ENCODE measurements at places on chromosomes 16 and 17.

DNA sequence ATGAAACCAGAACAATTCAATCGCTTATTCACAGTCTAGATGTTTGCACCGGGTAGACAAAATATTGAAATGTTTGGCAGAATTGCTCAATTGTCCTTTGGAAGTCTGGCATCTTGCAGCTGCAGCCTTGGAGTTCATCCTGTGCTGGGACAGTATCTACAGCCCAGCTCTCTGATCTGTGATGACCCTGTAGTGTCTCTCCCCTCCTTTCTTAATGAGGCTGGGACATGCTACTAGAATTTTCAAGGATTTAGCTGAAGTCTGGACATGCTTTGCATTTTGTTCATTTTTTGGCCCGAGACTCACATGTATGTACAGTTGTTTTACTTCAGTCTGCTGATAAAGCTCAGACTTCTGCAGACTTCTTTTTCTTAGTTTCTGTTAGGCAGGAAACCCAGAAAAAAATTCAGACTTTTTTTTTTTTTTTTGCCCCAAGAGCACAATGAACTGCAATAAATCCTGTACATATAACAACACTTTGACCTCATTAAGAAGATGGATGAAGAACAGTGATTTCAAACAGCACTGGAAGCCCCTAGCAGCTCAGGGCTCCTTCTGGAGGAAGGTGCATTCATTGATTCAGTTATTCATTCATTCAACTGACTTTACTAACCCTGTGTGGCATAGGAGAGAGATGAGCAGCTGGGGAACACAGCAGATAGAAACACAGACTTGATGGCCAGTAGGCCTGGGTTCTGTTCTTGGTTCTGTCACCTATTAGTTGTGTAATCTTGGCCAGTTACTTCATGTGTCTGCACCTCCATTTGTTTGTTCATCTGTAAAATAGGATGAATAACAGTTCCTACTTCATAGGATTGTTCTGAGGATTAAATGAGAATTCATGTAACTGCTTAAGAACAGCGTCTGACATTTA lies 210.0 kb downstream of the MAP2K4 start:
- DNase-seq: no peak

DNA sequence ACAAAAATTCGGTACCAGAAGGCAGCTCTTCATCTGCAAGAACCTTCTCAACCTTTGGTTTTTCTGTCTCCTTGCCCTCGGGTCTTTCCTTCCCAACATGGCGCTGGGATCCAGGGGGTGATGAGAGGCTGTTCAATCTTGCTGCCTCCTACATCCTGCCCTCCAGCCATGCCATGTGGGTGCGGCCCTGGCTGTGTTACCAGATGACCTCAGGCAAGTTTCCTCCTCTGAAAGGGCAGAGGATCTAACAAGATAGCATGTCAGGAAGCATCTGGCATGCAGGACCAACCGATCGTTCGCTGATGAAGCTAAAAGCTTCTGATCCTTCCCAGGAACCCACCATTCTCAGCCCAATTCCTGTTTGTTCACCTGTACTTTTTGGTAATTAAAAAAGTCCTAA lies 36.8 kb upstream of the BCAR1 start:
- no peak for DNase-seq

GRCh38 chr17:19302791-19303331 lies 59.7 kb downstream of the B9D1 start:
- DNase-seq: no peak

DNA sequence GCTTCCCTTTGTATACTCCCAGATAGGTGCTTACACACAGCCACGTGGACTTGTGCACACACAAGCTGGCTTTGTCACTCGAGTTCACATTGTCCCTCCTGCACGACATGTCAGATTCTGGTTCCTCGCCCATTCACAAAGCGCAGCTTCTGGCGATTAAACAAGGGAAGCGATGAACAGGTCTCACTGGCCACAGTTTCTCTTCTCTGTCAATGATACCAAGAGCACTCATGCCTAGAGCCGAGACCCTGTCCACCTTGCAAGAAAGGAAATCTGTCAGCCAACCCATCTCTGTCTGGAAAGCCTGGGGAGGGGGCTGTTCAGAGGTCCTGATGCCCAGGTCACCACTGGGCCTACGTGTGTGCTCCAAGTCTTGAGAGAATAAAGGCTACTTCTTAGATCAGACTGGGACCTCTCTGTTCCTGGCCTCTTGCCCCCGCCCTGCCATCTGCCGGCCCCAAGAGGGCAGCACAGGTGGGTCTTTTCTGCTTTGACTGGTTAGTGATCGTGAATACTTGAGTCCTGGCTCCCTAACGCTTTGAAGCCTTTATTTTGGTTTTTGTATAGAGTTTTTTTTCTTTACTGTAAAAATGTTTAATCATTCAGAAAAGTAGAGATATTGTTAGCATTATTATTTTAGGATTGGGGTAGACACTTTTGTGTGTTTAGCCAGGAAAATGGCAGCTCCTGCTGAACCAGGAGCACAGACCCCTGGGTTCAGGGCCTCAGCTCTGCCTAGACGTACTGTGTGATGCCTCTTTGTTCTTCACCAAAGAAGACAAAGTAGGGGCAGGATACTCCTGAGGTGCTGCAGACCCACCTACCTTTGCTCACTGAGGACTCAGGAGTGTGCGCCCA lies 104.7 kb downstream of the MRM1 start:
- peak; percentile 55 for DNase-seq

DNA sequence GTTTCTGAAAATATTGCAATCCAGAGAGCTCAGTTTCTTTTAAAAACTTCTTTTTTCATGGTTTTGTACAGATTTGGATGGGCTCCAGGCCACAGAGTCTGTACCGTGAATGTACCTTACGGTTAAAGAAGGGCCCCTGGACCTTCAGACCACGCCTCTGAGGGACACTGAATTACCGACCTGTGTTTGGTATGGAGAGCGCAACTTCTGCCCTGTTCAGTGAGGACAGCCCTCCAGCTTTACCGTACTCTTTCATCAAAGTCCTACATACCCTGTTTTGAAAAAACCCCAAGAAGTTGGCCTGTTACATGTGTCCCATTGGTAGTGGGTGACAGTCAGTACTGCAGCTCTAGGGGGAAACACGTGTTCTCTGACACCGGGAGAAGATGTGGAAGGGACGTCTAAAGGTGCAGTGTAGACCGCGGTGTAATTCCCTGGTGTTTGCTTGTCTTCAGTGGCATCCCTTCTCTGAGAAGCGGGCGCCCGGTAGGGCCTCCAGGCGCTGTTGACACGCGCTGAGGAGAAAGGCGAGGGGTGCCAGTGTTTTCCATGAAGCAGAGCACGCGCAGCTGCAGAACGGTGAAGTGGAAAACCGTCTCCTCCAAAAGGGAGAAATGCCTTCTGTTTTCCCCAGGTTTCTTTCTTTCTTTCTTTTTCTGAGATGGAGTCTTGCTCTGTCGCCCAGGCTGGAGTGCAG lies 6.2 kb downstream of the PGS1 start:
- DNase-seq: no peak

DNA sequence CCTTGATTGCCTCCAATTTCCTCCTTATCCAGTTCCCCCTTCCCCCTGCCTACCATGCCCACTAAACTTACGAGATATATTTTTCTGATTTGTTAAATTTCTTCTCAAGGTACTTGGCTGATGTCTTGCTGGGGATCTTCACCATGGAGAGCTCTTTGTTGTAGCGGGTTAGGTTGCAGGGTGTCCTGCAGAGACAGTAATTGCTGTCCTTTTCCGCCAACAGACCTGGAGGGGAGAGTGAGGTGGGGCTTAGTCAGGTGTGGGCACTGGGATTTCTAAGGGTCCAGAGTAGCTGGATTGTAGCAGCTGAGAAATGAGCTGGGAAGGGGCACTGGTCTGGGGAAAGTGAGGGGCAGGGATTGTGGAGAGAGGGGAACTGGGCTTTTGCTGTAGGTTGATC lies 32.1 kb downstream of the SPACA3 start:
- DNase-seq: no peak

Data from CD4-positive, alpha-beta T cell treated with Interleukin-10 for 1 hour (primary cell).